ENCODE measurements at places on chromosomes 2 and 18. TPM values are rescaled to one million over a fixed set of nuclear protein-coding genes. Genes with fewer than 3 reads are reported as not detected.

Gene ANTXR1
- total RNA-seq = 144 TPM

Gene SERPINB4
- total RNA-seq = not detected

Gene MC2R
- total RNA-seq = not detected

Gene FOXD4L1
- total RNA-seq = 0.49 TPM

Gene NETO1
- total RNA-seq = not detected

Gene SLC25A12
- total RNA-seq = 25.4 TPM

Gene CAPN14
- 0.47 TPM for total RNA-seq

Gene SH2D6
- total RNA-seq = 0.35 TPM

Gene WDFY1
- total RNA-seq = 46.2 TPM

Gene RAB17
- total RNA-seq = 11.0 TPM

Gene MARCHF7
- total RNA-seq = 133 TPM

Gene DSG1
- total RNA-seq = 0.09 TPM

Gene RBM43
- 7.1 TPM for total RNA-seq

Gene BCL11A
- 139 TPM for total RNA-seq

Gene ACTR1B
- 74.3 TPM for total RNA-seq

Gene GALNT3
- 8.3 TPM for total RNA-seq

Gene CCDC138
- total RNA-seq = 22.6 TPM

Gene UNC80
- 0.55 TPM for total RNA-seq

Gene MOCOS
- total RNA-seq = 3.2 TPM

Gene UGT1A8
- not detected for total RNA-seq

Gene ZBTB14
- 14.6 TPM for total RNA-seq
